ENCODE measurements at places on chromosomes 4 and X.

GRCh38 chr4:110275871-110276270 lies 77.5 kb upstream of the ELOVL6 start:
- DNase-seq, result no peak

DNA sequence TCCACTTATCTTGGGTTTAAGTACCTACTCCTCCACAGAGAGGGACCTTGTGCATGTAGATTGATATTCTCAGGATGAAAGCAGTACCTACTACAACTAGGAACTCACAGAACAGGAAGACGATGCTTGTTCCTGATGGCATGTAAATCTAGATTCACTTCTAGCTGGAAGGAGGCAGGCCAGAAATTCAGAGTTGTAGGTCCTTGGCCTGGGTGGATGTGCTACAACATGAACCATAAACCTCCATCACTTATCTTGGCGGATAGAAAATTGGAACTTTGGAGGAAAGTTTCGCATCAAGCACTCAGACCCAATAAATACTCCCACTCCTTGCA lies 9.3 kb upstream of the SMIM20 start:
- DNase-seq, result no peak

GRCh38 chr4:110915301-110915700 lies 292.4 kb upstream of the PITX2 start:
- no peak for DNase-seq

- DNase-seq, result no peak
Observed at GRCh38 chr4:110816367-110816766, 193.5 kb upstream of the PITX2 start.

DNA sequence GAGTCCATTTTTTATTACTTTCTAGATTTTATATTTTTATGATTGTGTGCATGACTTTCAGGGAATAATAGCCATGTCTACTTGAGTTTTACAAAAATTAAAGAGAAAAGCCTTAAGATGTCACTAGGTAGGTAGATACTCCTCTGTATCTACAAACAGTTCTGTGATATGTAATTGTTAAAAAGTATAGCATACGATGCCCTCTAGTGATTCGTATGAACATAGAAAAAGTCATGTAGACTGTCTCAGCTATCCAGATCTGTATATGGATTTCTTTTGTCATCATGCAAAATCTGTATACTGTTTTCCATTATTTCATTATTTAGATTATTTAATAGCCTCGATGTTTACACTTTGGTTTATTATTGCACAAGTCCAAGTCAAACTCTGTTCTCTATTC lies 856.6 kb downstream of the CENPC start:
- no peak for DNase-seq

DNA sequence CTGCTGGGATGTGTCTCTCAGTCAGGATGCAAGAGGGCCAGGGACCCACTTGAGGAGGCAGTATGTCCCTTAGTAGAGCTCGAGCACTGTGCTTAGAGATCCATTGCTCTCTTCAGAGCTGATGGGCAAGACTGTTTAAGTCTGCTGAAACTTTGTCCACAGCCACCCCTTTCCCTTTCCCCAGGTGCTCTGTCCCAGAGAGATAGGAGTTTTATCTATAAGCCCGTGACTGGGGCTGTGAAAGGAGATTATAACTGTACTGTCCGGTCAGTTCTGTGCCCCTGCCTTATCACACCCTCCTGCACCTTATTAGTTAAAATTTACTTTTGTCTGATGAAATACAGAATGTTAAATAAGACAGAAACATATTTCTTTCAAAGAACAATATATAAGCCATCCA lies 378.4 kb downstream of the PABPC4L start:
- no peak for DNase-seq

- DNase-seq, result no peak
Observed at GRCh38 chrX:68669094-68669860, 21.8 kb downstream of the STARD8 start.

GRCh38 chr4:89254847-89255246 lies 52.8 kb downstream of the GPRIN3 start:
- no peak for DNase-seq

DNA sequence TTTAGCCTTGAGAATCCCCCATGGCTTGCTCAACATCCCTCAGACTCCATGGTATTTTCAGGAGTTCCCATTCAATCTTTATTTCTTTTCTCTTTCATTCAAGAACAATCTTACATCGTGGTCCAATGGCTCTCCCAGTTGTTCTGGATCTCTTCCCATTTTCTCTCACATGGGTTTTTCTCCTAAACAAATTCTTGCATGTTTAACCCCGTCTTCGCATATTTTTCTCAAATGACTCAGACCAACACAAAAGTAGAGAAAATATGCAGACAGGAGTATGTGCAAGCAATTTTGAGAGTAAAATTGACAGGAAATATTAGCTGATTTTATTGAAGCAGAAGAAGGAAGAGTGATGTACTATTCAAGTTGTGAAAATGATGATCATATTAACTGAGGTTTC lies 396.4 kb upstream of the TRAM1L1 start:
- DNase-seq, result no peak

- no peak for DNase-seq
Observed at GRCh38 chr4:83335701-83336100, 1.1 kb upstream of the HPSE start.

DNA sequence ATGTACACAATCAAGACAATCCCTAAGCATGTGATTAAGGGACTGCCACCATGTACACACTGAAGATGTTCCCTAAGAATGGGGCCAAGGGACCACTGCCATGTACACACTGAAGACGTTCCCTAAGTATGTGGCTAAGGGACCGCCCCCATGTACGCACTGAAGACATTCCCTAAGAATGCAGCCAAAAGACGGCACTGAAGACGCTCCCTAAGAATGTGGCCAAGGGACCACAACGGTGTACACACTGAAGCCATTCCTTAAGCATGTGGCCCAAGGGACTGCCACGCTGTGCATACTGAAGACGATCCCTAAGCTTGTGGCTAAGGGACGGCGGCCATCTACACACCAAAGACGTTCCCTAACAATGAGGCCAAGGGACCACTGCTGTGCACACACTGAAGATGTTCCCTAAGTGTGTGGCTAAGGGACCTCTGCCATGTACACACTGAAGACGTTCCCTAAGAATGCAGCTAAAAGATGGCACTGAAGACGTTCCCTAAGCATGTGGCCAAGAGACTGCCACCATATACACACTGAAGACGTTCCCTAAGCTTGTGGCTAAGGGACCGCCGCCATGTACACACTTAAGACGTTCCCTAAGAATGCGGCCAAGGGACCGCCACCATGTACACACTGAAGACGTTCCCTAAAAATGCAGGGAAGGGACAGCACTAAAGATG lies 26.4 kb downstream of the DHRSX start:
- DNase-seq, result no peak

- no peak for DNase-seq
Observed at GRCh38 chr4:166019441-166020220, 146.6 kb downstream of the TLL1 start.

DNA sequence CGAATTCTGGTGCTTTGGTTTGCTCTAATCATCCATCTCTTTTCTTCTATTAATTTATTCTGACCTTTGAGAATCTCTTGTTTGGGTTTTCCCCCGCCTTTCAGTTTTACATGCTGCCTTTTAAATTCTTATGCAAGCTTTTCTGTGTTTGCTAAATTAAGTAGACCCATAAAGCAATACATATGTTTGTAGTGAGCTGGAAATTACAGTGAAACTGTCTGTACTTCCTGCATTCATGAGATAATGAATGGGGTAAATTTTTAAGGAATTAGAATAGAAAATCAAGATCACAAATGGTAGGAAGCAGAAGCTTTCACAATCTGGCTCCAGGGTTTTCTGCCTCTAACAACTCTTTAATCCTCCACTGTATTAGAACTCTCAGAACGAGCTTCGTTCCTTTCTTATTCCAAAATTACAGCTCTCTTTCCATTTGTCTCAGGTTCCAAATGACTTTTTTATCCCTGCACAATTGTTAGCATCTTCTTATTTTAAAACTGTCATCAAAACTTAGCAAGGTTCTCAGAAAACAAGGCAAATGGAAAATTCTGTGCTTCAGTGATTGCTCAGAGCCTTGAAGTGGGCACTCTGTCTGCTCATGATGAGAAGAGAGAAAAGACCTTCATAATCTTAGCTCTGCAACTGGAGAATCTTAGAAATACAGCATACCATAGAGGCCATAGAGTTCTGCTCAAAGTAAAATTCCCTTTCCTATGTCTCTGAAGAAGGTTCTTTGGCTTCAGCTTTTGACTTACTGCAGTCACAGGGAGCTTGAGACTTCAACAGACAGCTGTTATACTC lies 108.2 kb downstream of the EGF start:
- no peak for DNase-seq

DNA sequence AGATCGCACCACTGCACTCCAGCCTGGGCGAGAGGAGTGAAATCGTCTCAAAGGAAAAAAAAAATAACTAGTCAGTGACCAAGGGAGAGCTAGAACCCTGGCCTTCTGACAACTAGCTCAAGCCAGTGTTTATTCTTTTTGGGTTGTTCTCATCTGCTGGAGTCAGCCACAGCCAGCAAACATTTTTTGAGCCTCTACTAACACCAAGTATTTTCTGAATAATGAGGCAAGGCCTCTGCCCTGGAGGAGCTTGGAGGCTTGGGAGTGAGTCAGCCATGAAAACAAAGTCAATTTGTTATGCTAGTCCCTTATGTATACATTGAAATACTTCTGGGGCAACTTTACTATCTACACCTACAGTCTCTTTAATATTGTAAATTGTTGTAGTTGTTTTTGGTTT lies 46.5 kb downstream of the TMA16 start:
- no peak for DNase-seq

All from stimulated activated CD8-positive, alpha-beta memory T cell treated with anti-CD3 and anti-CD28 coated beads, Interleukin-2, amount 100 ng/mL, for 1 hour (primary cell).